ENCODE measurements at places on chromosomes 5 and 9.

DNA sequence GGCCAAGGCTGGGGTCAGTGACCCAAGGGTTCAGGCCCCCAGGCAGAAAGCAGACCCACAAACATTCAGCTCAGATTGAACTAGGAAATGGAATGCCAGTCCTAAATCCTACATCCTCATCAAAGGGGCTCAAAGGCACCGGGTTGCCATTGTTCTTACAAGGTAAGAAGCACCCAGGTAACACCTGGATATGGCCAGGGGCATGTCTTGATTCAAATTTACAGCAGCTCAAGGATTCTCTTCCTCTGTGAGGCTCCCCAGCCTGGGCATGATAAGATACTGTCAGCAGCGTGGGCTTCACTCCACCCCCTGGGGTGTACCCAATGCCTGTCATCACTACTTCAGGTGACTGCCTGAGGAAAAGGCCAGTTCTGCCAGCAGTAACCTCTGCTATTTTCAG lies 92.1 kb upstream of the FSTL4 start:
- DNase-seq, result no peak

DNA sequence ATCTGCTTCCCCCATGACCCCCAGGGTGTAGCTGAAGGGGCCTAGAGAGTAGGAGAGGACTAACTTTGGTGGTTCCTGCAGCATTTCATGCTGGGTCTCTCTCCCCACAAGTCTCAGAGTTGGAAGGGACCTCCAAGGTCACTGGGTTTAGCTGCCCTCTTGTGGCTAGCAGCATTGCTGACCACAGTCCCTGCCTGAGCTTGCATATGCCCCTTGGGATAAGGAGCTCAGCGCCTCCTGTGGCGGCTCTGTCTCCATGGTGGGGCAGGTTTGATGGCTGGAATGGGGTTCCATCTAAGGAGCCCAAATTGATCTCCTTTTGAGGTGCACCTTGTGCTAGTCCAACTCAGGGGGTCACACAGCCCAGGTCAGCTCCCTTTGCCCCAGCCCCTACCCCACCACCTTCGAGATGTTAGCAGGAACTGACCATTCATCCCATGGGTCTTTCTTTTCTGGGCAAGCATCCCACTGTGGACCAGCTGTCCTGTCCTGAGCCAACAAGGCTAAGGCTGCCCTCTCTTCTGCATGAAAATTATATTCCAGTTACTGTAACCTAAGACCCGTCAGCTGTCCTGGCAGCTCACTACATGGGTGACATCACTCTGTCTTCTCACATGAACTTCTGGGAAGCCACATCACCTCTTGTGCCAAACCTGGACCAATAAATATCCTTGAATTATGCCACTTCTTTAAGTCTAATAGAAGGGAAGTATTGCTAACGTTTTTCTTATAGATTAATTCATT lies 196.2 kb downstream of the HSPA4 start:
- DNase-seq, result no peak

DNA sequence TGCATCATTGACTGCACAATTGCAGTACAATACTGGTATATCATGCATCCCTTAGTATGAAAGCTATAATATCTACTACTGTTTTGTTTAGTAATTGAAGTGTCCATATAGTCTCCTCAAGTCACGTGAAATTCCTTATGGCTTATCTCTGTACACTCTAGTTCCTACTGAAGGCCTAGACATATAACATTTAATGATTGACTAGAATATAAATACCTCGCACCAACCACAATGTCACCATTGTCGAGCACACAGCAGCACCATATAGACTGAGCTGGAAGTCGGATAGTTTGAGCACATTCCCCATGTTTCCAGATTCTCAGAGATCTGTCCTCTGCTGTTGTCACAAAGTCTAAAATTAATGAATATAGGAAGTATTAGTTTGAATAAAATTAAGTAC lies 21.4 kb downstream of the PLAA start:
- DNase-seq, result no peak

DNA sequence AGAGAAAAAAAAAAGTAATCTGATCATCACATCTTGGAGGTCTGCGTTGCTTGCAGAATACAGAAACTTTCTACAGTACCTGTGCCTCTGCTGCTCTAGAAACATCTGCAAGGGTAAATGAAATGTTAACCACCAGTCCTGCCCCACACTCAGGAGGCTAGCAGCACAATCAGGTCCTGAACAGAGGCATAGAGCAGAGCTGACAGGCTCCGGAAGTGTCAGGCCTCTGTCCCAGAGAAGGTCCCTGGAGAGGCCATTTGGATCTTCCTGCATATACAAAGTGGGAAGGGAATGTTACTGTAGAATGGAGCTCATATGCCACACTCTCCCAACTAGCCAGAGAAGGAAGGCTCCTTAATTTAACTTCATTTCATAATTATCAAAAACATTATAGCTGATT lies 7.2 kb downstream of the NRG2 start:
- DNase-seq, result no peak

GRCh38 chr5:76402251-76402885 lies 717 bp upstream of the IQGAP2 start:
- DNase-seq, result no peak

Data from AG20443 (cell line).